ENCODE measurements at places on chromosomes 11 and 22. TPM values are rescaled to one million over a fixed set of nuclear protein-coding genes. Genes with fewer than 3 reads are reported as not detected.

- no peak for DNase-seq
Measured at GRCh38 chr11:93519179-93519578, 24.0 kb downstream of the SMCO4 start.

- DNase-seq = no peak
Measured at GRCh38 chr11:61630089-61630488, 49.2 kb upstream of the SYT7 start.

DNA sequence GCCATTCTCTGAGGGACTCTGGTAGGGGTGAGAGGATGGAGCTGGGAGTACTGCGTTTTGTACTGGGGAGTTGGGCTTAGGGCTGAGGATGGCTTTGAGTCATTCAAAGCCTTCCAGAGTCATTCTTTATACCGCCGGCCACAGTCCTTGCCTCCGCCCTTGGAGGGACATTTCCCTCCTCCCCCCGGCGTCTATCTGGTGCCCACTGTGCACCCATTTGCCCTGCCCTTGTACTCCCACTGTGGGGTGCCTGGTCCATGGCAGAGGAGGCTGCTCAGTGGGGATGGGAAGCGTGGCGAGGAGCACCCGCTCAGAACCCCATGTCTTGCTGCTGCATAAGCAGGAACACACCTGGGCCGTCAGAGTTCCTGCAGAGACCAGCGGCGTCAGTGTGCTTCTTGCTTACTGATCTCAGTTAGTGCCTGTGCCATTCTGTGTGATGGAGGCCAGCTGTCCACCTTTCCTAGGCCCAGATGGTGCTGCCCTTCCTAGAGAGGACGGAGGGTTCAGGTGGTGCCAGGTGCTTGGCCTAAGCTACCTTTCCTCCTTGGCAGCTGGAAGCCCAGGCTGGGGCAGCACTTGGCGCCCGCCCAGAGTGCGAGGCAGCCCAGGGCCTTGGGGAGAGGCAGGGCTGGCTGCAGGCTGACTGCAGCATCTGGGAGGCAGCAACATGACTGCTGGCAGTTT, 23.3 kb upstream of the TMEM191C start:
- DNase-seq = no peak

GRCh38 chr11:119315131-119316015, 1.6 kb downstream of the MCAM start:
- peak; percentile 24 for DNase-seq

Gene POU2AF2
- not detected for total RNA-seq

Gene SCGB1A1
- not detected for total RNA-seq

Gene NXPE2
- total RNA-seq = not detected

Gene EXPH5
- 0.89 TPM for total RNA-seq

Gene MPEG1
- total RNA-seq = 1.5 TPM

Gene FOLH1
- total RNA-seq = not detected

Gene LRRC32
- total RNA-seq = 2.8 TPM

Gene OR51B5
- total RNA-seq = not detected
